Endothelial cell of umbilical vein (primary cell): ENCODE measurements at places on chromosomes 1 and 21. TPM values are rescaled to one million over a fixed set of nuclear protein-coding genes. Genes with fewer than 3 reads are reported as not detected.

DNA sequence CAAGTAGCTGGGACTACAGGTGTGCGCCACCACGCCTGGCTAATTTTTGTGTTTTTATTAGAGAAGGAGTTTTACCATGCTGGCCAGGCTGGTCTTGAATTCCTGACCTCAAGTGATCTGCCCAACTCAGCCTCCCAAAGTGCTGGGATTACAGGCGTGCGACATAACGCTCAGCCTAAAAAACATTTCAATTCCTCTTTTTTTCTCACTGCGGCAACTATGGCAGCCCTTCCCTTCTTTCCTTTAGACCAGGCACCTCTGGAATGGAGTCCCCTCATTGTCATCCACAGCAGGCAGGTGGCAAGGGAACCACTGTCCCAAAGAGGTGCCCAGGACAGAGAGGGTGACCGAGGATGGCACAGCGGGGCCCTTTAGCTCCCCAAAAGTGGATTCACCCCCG is 14.1 kb downstream of the CEP104 start:
- no peaks in the 10 kb centered on the region for H3K4me1 ChIP-seq
- DNase-seq: no peak
- H3K27me3 ChIP-seq: no peaks in the 10 kb centered on the region

- H3K4me3 ChIP-seq: no peak overlapping the region
- no peak for DNase-seq
- no peak overlapping the region for H3K27ac ChIP-seq
- H3K27me3 ChIP-seq: no peaks in the 10 kb centered on the region
- no peaks in the 10 kb centered on the region for H3K36me3 ChIP-seq
- H3K4me1 ChIP-seq: peaks cover 12% of the 10 kb centered on the region
These were observed 39.5 kb upstream of the RGS1 start for GRCh38 chr1:192535916-192536664.

DNA sequence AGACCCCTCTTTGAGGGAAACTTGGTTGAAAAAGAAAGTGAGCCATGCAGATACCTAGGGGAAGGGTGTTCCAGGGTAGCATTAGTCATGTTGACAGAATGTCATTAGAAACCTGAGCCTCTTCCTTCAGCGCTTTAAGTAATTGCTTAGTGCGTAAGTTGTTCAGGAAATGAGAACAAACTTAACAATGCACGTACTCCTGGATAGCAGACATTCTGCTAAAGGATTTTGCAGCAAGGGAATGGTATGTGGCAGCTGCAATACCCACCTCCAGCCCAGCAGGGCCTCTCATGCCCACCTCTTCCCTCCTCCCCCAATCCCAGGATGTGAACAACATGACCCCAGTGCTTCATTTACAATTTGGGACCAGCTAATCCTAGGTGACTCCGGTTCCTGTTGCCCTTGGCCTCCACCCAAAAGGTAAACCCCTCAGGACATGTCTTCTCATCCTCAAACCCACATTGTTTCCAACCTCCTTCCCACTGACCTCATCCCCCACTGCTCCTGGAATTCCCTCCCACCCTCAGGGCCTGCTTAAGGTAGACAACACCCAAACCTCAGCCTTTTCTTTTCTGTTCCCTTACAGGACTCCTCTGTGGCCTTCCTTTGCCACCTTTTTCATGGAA is 98.0 kb upstream of the BCAR3 start:
- peak overlapping the region; percentile 93 for H3K27ac ChIP-seq
- no peaks in the 10 kb centered on the region for H3K36me3 ChIP-seq
- no peaks in the 10 kb centered on the region for H3K27me3 ChIP-seq
- no peak overlapping the region for H3K4me3 ChIP-seq

DNA sequence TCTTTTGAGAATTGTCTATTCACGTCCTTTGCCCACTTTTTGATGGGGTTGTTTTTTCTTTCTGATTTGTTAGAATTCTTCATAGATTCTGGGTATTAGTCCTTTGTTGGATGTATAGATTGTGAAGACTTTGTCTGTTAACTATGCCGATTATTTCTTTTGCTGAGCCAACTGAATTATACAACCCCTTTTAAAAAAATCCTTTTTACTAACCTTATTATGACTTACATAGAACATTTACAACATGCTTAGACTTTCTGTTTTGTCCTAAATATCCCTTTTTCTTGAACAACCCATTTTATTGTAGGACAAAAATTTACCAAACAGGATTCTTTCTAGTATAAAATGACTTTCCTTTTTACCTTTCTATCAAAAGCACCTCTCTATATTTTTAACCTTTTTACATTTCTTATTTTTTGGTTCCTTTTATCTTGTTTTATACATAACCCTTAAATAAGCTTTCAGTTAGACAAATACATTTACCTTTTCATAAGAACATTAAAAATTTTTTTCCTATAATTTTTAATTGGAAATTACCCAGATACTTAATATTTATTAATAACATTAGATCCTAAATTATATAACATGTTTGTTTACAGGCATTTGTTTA is 70.4 kb upstream of the TTLL7 start:
- no peaks in the 10 kb centered on the region for H3K36me3 ChIP-seq
- H3K27ac ChIP-seq: no peak overlapping the region
- no peak overlapping the region for H3K4me3 ChIP-seq
- peaks cover 3% of the 10 kb centered on the region for H3K27me3 ChIP-seq

GRCh38 chr1:80218112-80218511 is 1211.6 kb upstream of the ADGRL4 start:
- H3K27me3 ChIP-seq: no peaks in the 10 kb centered on the region
- no peak overlapping the region for H3K4me3 ChIP-seq
- H3K36me3 ChIP-seq: no peaks in the 10 kb centered on the region
- H3K27ac ChIP-seq: no peak overlapping the region

DNA sequence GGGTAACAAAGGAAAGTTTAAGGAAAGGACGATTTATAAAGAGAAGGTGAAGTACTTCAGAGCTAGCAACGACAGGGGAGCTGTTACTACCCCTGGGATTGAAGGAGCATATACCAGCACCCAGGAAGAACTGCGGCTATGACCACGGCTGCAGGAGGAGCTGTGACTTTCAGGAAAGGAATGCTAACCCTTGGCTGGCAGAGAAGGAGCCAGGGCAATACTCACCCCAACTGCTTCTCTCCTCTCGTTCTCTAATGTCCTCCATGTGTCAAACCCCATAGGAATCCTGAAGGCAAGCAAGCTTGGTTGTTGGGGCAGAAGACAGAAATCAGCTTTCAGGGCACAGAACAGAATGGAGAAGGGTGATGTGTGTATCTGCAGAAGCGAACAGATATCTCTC is 120.5 kb downstream of the TMEM53 start:
- H3K4me3 ChIP-seq: no peak overlapping the region
- no peaks in the 10 kb centered on the region for H3K36me3 ChIP-seq

DNA sequence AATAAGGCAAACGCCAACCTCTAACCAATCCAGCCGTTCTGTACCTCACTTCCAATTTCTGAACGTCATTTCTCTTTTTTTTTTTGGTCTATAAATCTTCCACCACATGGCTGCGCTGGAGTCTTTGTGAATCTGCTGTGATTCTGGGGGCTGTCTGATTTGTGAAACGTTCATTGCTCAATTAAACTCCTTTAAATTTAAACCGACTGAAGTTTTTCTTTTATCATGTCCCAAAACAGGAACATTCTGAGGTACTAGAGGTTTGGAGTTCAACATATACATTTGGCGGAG is 65.5 kb upstream of the BACH1 start:
- peaks cover 18% of the 10 kb centered on the region for H3K4me1 ChIP-seq
- no peak overlapping the region for H3K27ac ChIP-seq
- H3K27me3 ChIP-seq: no peaks in the 10 kb centered on the region
- no peak overlapping the region for H3K4me3 ChIP-seq
- no peak for DNase-seq
- H3K36me3 ChIP-seq: no peaks in the 10 kb centered on the region

GRCh38 chr21:14382486-14382834 is 486 bp downstream of the HSPA13 start:
- no peak for DNase-seq
- H3K27me3 ChIP-seq: no peaks in the 10 kb centered on the region
- peak overlapping the region; percentile 42 for H3K4me3 ChIP-seq

DNA sequence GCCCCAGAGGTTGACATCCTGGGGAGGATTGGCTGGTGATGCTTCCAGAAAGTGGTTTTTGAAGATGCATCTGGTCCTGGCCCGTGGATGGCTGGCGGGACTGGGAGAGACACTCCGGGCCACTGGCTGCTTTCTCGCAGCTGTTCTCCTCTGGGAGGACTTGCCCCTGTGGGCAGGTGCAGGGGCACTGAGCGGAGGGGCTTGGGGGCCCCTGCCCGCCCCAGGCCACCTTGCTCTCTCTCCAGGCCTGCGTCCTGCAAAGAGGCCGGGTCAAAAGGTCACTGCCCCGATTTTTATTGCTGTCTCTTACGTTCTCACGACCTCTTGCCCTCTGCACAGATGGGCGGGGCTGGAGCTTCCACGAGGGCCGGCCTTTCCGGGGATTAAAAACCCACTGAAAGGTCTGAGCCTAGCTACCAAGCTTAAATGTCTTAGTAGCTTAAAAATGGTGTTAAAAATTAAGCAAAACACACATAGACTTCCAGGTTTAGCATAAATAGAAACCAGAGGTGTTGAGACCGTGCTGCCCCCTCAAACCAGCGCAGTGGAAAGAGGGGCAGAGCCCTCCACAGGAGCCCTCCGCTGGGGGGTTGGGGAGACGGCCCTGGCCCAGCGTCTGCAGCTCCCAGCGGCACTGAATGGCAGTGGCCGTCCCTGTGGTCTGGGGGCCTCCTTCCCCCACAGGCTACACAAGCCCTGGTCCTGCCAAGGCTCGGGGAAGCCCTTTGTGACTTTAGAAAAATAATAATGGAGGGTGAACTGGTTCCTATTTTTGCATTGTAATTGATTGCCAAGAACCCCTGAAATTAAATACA is 43.9 kb downstream of the SKI start:
- DNase-seq: no peak
- H3K27ac ChIP-seq: no peak overlapping the region
- H3K4me1 ChIP-seq: peaks cover 8% of the 10 kb centered on the region
- no peaks in the 10 kb centered on the region for H3K27me3 ChIP-seq
- H3K36me3 ChIP-seq: no peaks in the 10 kb centered on the region

DNA sequence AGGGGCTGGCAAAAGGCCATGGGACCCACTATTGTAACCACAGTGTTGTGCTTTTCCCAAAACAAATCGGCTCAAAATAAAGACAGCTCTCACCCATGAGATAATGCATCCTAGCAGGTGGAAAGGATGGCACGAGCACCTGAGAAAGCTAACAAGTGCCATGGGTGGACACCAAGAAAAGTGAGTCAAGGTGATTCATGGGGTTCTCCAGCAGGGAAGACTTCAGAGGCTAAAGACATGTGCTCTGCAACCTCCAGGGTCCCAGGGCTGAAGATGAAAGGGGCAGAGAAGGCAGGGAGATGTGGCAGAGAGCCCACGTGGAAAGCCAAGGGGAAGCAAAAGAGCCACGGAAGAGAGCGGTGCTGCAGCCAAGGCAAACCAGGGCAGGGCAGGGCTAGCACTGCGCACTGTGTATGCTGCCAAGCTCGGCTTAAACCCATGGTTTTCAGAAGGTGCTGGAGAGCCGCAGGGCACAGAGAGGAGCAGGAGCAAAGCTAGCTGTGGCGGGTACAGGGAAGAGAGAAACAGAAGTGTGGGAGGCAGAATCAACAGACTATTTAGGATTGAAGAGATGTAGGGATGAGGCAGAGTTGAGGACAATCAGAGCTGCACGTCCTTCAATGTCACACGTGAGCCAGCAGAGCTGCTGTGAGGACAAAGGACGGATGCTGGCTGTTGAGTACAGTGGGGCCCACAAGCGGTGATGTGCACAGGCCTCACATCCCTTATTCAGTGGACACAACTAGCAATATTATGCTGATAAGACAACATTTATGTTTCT is 41.8 kb upstream of the C1orf198 start:
- H3K4me1 ChIP-seq: peaks cover 6% of the 10 kb centered on the region
- no peak overlapping the region for H3K4me3 ChIP-seq
- no peak overlapping the region for H3K27ac ChIP-seq
- DNase-seq: no peak

DNA sequence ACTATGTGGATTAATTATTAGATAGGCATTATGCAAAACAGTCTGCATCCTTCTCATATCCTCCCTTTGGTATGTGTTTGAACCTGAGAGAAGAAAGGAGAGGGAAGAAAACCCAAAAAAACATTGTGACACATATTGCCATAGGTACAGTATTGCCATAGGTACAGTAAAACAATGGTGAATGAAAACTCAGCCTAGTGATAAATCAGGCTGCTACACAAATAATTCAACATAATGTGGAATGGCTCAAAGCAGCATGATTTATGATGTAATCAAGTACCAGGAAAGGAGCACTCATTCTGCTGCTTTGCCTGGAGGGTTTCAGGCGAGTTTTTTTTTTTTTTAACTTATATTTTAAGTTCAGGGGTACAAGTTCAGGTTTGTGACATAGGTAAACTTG is 213.9 kb upstream of the LYPLAL1 start:
- H3K27ac ChIP-seq: no peak overlapping the region
- no peak overlapping the region for H3K4me3 ChIP-seq
- H3K36me3 ChIP-seq: no peaks in the 10 kb centered on the region
- H3K27me3 ChIP-seq: no peaks in the 10 kb centered on the region
- DNase-seq: no peak

- no peaks in the 10 kb centered on the region for H3K4me1 ChIP-seq
- H3K27ac ChIP-seq: no peak overlapping the region
- no peaks in the 10 kb centered on the region for H3K36me3 ChIP-seq
- no peak overlapping the region for H3K4me3 ChIP-seq
- DNase-seq: peak; percentile 74
- no peaks in the 10 kb centered on the region for H3K27me3 ChIP-seq
These were observed 47.4 kb upstream of the LBR start for GRCh38 chr1:225474986-225475820.

- no peaks in the 10 kb centered on the region for H3K27me3 ChIP-seq
- no peak overlapping the region for H3K27ac ChIP-seq
- no peak overlapping the region for H3K4me3 ChIP-seq
- no peaks in the 10 kb centered on the region for H3K4me1 ChIP-seq
- no peak for DNase-seq
These were observed 13.3 kb upstream of the SAMD11 start for GRCh38 chr1:910311-910880.

DNA sequence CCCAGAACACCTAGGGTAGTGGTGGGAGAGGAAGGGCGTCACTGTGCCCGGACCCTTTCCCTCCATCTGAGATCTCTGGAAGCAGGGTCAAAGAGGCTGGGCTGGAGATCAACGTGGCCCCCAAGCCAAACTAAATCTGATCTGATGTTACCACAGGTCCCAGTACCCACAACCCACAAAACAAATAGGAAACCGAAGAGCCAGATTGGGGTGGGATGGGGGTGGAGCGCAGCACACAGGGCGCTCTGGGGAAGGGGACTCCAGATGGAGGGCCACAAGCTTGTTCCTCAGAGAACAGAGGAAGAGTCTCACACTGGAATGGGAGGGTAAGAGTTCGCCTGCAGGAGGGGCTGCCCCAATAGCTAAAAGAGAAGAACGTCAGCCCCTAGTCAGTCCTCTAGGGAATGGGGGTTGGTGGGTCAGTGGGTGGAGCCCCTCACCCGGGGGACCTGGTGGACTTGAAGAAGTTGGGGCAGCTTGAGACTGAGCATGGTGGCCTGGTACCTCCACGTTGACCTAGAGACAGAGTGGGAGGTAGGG is 1.5 kb downstream of the PAQR6 start:
- peaks cover 9% of the 10 kb centered on the region for H3K4me1 ChIP-seq
- no peak for DNase-seq
- no peak overlapping the region for H3K27ac ChIP-seq
- peaks cover 22% of the 10 kb centered on the region for H3K36me3 ChIP-seq
- H3K27me3 ChIP-seq: peaks cover 4% of the 10 kb centered on the region

AMY1C gene
- total RNA-seq: not detected in 2 replicates

PLEKHA6 gene
- 11.5 and 15.0 TPM in 2 replicates for total RNA-seq

TMPRSS2 gene
- not detected in 2 replicates for total RNA-seq

CPLANE2 gene
- total RNA-seq: 3.7 and 3.9 TPM in 2 replicates

DCDC2B gene
- not detected in 2 replicates for total RNA-seq

S100A16 gene
- total RNA-seq: 545 and 701 TPM in 2 replicates
